ENCODE measurements at places on chromosomes 4 and X.

DNA sequence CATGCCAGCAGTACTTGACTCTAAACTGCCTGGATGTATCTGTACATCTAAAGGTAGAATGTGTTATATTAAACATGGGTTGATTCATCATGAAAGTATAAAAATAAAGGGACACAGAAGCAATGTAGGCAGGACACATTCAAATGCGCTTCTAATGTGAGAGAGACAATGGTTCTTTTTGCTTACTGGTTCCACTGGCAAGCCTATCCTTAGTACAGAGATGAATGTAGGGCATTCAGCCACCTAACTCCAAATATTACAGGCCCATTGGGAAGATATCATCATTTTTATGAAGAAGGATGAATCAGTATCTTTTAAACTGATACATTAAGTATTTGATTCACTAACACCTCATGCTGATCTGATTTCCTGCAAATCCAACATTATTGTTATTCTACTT lies 18.0 kb downstream of the CDKL2 start:
- DNase-seq: no peak

- no peak for DNase-seq
Measured at GRCh38 chrX:12115377-12115776, 22.9 kb upstream of the FRMPD4 start.

DNA sequence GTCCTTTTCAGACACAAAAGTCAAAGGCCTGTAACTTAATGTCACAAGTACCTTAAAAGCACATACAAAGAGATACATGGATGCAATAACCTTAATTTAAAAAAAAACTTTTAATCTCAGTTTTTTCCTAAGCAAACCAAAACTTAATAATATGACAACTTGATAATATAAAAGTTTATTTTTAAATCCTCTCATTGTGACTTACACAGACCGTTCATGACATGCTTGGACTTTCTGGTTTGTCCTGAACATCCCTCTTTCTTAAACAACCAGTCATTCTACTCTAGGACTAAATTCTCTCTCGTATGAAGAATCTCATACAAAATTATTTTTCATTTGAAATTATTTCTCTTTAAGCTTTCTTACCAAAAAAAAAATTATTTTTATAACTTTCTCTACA lies 43.1 kb upstream of the CYP2U1 start:
- DNase-seq: no peak

GRCh38 chr4:79682801-79683530 lies 274.9 kb upstream of the GK2 start:
- no peak for DNase-seq

DNA sequence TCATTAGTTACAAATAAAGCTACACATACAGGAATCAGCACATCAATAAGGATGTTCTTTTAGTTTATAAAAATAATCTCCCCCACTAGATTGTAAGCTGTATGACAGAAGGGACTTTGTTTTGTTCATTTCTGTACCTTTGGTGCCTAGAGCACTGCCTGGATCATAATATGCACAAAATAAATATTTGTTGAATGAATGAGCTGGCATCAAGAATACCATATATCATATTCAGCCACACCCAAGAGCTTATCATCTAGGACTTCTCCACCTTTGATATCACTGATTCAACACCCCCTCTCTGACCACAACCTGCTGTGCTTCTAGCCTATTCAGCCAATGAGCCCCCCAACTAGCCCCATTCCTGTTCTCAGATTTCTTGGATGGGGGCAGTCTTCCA lies 10.6 kb downstream of the SYTL4 start:
- no peak for DNase-seq

- no peak for DNase-seq
Measured at GRCh38 chr4:109990261-109991257, 77.9 kb downstream of the EGF start.

DNA sequence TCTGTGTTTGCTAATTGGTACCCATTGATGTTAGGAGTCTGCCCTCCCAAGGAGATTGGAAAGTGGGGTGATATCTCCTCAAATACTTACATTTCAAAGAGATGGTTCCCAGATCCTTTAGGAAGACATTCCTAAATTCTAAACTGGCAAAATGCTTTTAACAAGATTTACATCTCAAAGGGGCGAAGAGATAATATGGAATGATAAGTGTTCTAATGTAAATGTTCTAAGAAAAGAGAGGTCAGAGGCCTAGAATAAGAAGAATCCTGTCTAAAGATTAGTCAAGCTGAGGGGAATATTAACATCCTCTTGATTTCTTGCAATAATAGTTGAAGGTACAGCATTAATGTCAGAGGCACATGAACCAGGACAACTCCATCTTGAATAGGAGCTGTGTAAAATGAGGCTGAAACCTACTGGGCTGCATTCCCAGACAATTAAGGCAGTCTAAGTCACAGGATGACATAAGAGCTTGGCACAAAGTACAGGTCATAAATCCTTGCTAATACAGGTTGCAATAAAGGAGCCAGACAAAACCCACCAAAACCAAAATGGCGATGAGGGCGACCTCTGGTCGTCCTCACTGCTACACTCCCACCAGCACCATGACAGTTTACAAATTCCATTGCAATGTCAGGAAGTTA lies 2248.1 kb downstream of the ARAP2 start:
- DNase-seq: no peak

- no peak for DNase-seq
Measured at GRCh38 chr4:6804082-6804752, 21.7 kb downstream of the KIAA0232 start.

DNA sequence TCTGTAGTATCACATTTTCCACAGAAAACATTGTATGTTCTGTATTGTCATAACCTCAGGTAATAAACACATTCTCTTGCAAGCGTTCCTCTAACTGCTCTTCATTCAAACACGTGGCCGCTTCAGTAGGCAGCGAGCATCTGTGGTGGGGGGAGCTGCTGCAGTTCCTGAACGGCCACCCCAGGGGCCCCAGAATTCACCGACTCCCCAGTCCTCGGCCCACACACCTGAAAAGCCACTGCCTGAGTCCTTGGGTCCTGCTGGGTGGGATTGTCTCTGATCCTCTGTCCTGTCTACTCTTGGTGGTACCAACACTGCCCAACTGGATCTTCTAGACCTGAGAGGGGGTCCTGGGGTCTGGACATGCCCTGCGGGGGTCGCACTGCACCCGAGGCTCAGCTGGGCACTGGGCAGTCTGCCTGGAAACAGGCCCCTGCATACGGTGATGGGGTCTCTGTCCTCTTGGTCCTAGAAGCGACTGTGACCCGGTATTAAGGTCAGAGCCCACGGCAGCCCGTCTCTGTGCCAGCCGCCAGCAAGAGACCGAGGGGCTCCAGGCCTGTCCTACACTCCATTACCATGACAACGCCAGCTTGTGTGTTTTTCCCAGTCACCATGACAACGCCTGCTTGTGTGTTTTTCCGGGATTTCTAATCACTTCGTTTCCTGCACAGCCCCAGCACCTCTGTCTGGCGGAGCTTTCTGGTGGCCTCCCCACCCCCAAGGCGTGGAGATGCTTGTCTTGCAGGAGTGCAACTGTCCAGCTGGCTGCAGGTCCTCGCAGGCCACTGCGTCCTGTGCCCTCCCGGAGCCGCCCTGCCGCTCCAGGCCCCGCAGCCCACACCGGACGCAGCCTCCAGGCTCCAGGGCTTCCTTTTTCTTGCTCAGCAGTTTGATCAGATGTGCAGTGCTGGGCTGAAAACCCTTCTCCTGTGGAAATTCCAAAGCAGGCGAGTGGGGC lies 16.0 kb downstream of the CTBP1 start:
- no peak for DNase-seq

DNA sequence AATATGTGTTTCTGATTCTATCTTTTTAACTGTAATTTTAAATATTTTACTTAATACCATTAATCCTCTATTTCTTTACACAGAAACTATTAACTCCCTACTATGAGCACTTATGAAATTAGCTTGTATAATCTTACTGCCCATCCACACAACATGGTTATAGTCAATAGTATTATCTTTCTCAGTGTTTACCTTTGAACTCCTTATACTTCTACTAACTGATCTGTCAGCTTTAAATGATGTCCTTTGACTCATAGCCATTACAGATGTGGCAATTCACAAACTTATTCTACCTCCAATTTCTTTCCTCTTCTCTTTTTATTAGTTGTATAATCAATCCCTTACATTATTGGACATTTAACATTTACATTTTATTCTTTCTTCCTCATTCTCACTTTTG lies 5.5 kb downstream of the SEC31A start:
- no peak for DNase-seq

DNA sequence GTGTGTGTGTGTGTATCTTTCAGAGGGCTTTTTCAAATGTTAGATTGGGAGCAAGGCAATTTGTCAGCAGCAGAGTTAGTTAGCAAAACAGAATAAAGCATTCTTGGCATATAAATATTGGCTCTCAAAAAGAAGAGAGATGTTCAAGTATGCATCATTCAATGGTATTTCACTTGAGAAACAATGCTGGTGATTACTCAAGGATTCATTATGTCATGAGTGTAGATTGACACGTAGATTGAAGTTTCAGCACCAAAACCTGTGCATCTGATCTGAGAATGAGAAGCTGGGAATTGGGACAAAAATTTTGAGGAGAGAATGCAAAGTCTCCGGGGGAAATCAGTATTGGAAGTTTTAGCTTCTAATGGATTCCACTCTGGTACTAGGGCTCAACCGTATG lies 241.4 kb downstream of the FRMPD4 start:
- DNase-seq: no peak

DNA sequence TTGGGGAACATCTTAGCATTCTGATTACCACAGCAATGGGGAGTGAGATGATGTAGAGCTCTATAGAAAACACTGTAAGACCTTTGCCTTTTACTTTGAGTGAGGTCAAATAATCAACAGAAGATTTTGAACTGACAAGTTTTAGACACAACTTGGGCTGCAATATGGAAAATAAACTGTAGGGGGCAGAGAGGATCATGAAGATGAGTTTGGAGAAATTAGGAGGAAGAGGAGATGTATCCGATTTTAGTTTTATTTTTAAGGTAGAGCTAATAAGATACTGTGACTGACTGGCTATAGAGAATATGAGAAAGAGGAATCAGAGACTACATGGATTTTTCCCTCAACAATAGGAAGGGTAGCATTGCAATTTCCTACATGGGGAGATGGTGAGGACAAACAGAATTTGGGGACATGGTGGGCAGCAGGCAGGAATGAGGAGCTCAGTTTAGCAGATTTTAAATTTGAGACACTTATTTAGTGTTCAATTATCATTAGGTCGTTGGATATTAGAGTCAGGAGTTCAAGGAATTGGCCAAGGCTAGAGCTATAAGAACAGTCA lies 563.1 kb downstream of the INPP4B start:
- DNase-seq: no peak

DNA sequence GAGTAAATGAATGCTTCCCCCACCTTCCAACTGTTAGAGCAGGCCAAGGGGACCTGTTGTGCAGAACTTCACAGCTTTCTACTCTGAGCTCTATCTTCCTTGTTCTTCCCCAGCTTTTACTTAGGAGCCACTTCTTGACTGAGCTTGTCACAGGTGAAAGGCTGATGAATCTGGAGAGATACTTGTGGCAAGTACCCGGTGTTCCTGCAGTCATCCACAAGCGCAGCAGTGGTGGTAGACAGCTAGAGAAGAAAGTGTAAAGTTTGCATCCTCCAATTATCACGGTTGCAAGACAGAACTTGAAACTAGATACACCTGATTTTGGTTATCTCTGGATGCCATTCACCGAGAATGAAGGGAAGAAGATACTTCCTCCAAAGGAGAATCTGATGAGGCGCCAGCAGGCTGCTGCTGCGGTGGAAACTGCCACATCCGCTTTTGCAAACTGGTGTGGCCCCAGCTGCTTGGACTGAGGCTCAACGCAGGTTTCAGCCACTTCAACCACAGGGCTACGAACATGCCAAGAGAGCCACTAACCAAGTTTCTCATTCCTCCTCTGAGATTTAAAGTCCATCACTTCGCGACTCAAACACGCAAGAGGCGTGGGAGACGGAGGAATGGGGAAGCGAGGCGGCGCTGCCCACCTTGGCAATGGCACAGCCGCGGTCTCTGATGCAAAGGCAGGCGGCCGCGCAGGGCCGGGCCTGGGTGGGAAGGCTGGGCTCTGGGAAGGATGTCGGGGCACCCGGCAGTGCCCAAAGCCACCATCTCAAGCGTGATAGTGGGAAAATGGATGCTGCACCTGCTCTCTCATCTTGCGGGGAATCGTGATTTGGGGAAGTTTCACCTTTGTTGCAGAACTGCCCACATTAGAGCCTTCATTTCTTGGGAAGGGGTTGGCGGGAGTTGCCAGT lies 1.3 kb upstream of the FHIP1A start:
- DNase-seq: no peak

DNA sequence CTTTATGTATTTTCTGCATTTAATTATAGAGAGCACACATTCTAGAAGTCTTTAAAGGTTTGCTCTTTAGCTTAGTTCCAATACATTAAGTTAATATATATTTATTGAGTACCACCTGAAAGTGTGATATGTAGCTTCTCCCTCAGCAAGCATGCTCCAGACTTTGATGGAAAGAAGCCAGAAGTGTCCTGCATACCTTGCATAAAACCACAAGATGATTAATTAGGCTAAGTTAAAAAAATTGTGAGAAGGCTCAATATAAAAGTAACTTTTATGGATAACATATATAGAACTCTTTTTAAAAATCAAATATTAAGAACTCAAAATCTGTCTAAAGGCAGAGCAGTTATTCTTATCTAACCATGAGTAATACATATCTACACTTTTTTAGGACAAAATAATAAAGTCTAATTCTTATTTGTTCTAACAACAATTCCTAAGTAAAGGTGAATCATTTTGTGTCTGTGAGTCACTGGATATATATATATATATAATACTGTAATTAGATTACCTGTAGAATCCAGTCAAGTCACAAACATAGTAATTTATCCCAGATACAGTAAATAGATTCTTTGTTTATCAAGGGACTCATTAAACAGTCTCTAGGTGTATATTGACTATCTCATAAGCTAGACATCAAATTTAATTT lies 51.2 kb downstream of the INTS12 start:
- DNase-seq: no peak

DNA sequence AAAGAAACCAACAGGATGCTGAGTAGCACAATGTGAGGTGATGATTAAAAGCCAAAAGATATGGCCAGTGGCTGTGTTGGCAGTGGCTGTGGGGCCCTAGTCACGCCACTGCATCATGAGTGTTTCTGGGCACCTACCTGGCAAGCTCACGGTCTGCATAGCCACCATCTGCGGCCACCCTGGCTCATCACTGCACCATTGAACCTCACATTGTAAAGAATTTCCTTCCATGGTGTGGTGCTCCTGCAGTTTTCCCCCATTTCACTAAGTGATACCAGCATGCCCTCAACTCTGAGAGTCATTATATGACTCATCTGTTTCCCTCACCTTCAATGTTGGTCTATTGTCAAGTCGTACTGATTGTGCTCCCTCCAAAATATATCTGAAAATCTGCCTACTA lies 45.5 kb upstream of the CLNK start:
- no peak for DNase-seq
